ENCODE measurements at places on chromosomes 1 and 21.

- no peaks in the 10 kb centered on the region for H3K4me1 ChIP-seq
- DNase-seq = no peak
- H3K27me3 ChIP-seq = peaks cover 17% of the 10 kb centered on the region
- H3K27ac ChIP-seq = no peak overlapping the region
These were observed 55.4 kb downstream of the SGIP1 start for GRCh38 chr1:66589326-66589725.

DNA sequence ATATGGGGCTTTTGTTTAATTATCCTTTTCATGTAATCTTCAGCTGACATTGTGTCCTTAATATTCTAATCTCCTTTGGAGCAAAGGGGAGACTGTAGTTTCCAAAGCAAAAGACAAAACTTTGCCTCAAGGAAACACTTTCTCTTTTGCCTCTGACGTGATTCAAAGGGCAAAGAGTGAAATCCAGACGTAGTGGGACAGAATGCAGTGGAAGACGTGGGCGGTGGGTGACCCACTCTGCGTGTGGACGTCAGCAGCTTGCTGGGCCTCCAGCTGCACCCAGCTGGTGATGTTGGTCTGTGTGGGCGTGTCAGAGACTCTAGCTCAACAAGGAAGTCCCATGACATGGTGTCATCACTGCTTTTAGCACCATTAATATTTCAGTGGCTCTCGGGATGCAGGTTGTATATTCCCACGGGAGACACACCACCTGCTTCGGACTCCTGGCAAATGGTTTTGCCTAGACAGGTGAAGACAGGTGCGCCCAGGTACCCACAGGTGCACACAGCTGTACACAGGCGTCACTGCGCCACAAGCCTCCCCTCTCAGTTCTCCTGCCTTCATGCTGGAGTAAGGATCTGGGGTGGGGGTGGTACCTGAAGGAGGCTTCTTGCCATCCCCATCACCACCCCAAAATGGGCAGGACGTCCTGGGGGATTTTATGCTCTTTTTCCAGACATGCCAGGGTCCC, 292.1 kb upstream of the VAMP3 start:
- no peak overlapping the region for H3K27ac ChIP-seq
- DNase-seq = no peak
- no peaks in the 10 kb centered on the region for H3K4me1 ChIP-seq
- no peaks in the 10 kb centered on the region for H3K27me3 ChIP-seq
- no peaks in the 10 kb centered on the region for H3K36me3 ChIP-seq

DNA sequence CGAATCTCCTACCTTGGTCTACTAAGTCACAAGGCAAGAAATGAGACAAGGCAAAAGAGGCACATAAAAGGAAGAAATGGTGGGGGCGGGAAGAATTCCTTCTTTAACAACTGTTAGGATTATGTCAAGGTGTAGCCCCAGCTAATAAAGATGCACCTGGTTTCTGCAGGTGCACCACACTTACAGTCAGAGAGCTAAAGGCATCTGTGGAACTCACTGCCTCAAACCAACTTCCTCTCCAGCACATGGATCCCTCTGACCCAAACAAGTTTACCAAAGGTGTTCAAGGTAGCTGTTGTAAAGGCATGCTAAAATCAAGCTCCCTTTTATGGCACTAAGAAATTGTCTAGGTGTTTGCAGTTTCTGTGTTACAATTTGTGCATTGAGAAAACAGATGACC, 38.1 kb downstream of the TGFBR3 start:
- H3K27me3 ChIP-seq = no peaks in the 10 kb centered on the region
- H3K4me1 ChIP-seq = peaks cover 2% of the 10 kb centered on the region
- H3K4me3 ChIP-seq = no peak overlapping the region
- DNase-seq = no peak
- H3K27ac ChIP-seq = no peak overlapping the region

DNA sequence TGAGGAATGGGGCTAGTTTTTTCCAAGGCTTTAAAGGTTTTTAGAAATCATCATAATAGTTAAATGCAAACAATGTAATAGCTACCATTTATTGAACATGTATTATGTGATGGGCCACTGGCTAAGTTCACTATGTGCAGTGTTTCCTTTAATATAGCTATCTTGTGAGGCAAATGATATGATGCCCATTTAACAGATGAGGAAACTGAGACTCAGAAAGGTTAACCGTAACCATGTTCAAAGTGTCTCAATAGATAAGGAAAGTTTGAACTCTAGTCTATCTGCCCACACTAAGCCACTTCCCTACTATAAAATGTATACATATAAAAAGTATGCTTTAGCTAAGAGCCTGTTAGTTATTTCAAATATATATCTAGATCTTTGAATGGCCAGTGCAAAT, 64.8 kb downstream of the GNG12 start:
- no peak overlapping the region for H3K4me3 ChIP-seq
- DNase-seq = no peak
- no peaks in the 10 kb centered on the region for H3K36me3 ChIP-seq
- peaks cover 25% of the 10 kb centered on the region for H3K4me1 ChIP-seq
- H3K27me3 ChIP-seq = peaks cover 26% of the 10 kb centered on the region
- H3K27ac ChIP-seq = no peak overlapping the region

DNA sequence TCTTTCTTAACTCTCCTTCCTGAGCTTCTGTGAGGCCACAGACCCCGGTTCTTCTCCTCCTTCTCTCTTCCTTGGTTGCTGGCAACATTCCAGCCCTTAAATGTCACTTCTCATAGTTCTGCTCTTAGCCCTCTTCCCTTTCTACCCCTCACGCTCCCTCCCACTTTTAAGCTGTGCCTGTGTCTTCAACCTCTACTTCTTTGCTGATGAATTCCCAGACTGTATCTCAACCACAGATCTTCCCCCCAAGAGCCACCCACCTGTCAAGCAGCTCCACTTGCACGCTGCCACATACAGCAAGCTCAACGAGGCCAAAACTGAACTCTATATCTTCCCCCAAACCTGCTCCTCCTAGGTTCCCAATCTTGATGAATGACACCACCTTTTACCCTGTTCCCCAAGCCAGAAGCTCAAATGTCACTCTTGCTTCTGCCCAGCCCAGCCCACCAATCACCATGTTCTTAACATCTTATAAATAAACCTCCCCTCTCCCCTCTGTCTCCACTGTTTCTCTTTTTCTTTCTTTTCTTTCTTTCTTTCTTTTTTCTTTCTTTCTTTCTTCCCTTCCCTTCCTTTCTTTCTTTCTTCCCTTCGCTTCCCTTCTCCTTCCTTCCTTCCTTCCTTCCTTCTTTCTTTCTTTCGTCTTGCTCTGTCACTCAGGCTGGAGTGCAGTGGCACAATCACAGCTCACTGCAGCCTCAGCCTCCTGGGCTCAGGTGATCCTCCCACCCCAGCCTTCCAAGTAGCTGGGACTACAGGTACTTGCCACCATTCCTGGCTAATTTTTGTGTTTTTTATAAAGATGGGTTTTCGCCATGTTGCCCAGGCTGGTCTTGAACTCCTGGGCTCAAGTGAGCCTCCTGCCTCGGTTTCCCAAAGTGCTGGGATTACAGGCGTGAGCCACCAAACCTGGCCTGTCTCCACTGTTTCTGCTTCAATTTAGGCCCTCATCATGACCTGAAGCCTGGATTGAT, 19.8 kb upstream of the PTP4A2 start:
- no peaks in the 10 kb centered on the region for H3K27me3 ChIP-seq
- H3K27ac ChIP-seq = peak overlapping the region; percentile 90
- H3K4me3 ChIP-seq = peak overlapping the region; percentile 51
- H3K4me1 ChIP-seq = peaks cover 70% of the 10 kb centered on the region

- no peaks in the 10 kb centered on the region for H3K4me1 ChIP-seq
- no peaks in the 10 kb centered on the region for H3K36me3 ChIP-seq
- H3K27ac ChIP-seq = no peak overlapping the region
- H3K4me3 ChIP-seq = no peak overlapping the region
- no peak for DNase-seq
- H3K27me3 ChIP-seq = no peaks in the 10 kb centered on the region
These were observed 20.5 kb downstream of the CYP4B1 start for GRCh38 chr1:46819335-46819734.

GRCh38 chr21:36080386-36080785, 10.6 kb downstream of the CBR1 start:
- H3K36me3 ChIP-seq = no peaks in the 10 kb centered on the region
- H3K27me3 ChIP-seq = no peaks in the 10 kb centered on the region
- no peak overlapping the region for H3K4me3 ChIP-seq
- no peak overlapping the region for H3K27ac ChIP-seq

GRCh38 chr1:166925810-166926478, 49.4 kb downstream of the ILDR2 start:
- DNase-seq = no peak
- H3K4me1 ChIP-seq = no peaks in the 10 kb centered on the region
- peaks cover 18% of the 10 kb centered on the region for H3K36me3 ChIP-seq
- no peak overlapping the region for H3K27ac ChIP-seq
- H3K4me3 ChIP-seq = no peak overlapping the region

DNA sequence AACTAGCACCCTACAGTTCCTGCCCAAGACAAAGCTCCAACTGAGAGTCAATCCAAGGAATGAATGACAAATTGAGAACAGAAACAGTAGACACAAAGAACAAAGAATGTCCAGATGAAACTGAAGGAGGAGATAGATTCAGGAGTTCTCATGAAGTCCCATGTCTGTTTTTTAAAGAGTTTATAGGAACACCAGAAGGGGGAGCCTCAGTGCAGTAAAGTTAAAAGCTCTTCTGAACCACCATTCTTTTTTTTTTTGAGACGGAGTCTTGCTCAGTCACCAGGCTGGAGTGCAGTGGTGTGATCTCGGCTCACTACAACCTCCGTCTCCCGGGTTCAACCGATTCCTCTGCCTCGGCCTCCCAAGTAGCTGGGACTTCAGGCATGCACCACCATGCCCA, 323.6 kb downstream of the MRPL39 start:
- no peak overlapping the region for H3K27ac ChIP-seq
- no peaks in the 10 kb centered on the region for H3K36me3 ChIP-seq
- no peak for DNase-seq
- peaks cover 17% of the 10 kb centered on the region for H3K27me3 ChIP-seq
- H3K4me1 ChIP-seq = peaks cover 1% of the 10 kb centered on the region
- H3K4me3 ChIP-seq = no peak overlapping the region

DNA sequence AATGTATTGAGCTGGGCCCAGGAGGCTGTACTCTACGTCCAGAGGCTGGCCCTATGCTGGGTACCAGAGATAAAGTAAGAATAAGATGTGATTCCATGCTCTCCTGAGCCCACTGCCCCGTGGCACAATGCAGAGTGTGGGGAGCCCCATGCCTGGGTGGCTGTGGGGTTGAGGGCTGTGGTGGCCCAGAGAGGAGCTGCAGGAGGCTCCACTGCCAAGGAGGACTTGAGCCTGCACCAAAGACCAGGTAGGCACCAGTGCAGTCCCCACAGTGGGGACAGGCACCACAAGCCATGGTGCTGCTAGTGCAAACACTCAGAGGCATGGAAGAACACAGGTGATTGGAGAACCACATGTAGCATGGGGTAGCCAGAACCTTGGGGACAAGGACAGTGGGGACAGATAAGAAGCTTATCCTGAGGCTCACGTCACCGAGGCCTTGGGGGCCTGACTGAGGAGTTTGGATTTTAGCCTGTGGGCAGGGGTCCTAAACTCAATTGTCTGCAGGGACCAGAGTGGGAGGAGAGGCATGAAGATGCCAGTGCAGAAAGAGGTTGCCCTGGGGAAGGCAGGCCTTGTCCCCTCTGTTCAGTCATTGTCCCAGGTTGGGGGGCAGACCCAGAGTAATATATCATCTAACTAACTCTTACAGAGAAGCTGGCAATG, 21.9 kb upstream of the EPS8L3 start:
- no peaks in the 10 kb centered on the region for H3K27me3 ChIP-seq
- DNase-seq = no peak
- no peak overlapping the region for H3K27ac ChIP-seq
- peaks cover 38% of the 10 kb centered on the region for H3K4me1 ChIP-seq

DNA sequence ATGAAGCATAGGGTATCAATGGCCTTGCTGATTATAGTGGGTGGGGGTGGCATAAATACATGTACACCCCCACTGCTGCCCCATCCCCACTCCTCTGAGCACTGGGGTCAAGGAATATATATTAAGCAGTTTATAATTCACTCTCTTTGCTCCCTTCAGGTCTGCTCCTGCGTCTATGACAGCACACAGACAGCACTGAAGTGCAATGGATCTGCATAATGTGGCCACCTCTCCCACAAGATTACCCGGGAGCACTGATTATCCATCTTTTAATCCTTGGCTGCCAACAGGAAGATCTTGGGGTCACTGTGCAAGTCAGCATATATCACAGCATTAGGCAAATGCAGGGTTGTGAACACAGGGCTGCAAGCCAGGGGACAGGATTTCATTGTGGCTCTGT, 19.3 kb downstream of the RXRG start:
- H3K4me1 ChIP-seq = peaks cover 15% of the 10 kb centered on the region
- H3K4me3 ChIP-seq = no peak overlapping the region
- peaks cover 6% of the 10 kb centered on the region for H3K27me3 ChIP-seq
- no peaks in the 10 kb centered on the region for H3K36me3 ChIP-seq
- no peak for DNase-seq

- H3K4me3 ChIP-seq = peak overlapping the region; percentile 71
- H3K4me1 ChIP-seq = peaks cover 65% of the 10 kb centered on the region
- peaks cover 19% of the 10 kb centered on the region for H3K36me3 ChIP-seq
- H3K27me3 ChIP-seq = no peaks in the 10 kb centered on the region
These were observed 161.8 kb upstream of the IRF2BP2 start for GRCh38 chr1:234771642-234772344.

DNA sequence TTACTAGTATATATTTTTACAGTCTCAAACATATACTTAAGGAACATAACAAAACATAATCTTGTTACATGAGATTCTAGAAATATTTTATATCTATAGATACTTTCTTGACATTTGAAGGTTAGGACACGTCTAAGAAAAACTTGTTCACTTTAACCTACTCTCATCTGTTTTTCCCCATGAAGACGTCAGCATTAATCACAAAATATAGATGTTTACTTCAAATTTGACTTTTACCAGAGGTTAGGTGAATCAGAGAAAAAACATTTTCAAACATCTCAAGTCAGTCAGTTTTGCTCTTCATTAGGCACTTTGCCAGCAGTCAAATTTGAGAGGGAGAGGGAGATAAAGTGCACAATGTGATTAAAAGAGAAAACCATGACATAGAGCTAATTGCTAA, 47.7 kb downstream of the BRINP3 start:
- no peak overlapping the region for H3K27ac ChIP-seq
- no peak for DNase-seq
- H3K36me3 ChIP-seq = no peaks in the 10 kb centered on the region

DNA sequence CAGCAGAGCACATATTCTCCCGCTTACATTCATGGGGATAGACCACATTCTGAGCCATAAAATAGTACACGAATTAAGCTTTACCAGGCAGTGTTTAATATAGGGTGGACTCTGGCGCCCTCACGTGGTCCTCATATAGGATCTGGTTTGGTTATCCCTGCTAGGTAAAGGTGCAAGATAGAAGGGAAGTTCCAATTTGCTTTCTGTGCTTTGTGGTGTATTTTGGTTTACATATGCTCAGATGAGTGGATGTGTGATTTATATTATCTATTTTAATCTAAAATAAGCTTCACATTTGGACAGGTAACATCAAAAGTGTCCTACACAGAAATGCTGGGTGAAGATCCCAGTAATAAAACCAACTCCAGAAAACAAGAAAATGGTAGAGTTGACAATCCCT, 3.6 kb downstream of the CR1 start:
- H3K27ac ChIP-seq = peak overlapping the region; percentile 3
- DNase-seq = peak; percentile 37
- no peak overlapping the region for H3K4me3 ChIP-seq
- H3K4me1 ChIP-seq = peaks cover 21% of the 10 kb centered on the region
